ENCODE measurements at places on chromosomes 11 and 22.

- DNase-seq, result no peak
These were observed 42.3 kb upstream of the CLDN5 start for GRCh38 chr22:19566279-19567156.

- DNase-seq, result no peak
These were observed 19.0 kb downstream of the TMEM258 start for GRCh38 chr11:61773356-61773755.

DNA sequence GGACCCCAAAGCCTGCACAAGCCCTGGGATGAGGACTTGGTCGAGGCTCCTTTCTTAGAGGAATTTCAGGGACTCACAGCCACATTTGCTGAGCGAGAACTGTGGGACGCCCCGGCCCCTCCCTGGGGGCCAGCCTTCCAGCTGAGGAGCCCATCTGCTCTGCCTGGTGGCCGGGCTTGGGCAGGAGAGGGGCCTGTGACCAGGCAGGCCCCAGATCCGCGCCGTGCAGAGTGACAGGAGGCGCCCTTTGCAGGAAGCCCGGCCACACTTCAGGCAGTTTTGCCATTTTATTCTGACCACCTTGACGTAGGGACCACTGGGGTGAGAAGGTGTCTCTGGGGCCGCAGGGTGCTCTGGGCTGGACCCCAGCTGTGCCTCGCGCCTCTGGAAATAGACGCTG lies 35.6 kb downstream of the TPCN2 start:
- no peak for DNase-seq

DNA sequence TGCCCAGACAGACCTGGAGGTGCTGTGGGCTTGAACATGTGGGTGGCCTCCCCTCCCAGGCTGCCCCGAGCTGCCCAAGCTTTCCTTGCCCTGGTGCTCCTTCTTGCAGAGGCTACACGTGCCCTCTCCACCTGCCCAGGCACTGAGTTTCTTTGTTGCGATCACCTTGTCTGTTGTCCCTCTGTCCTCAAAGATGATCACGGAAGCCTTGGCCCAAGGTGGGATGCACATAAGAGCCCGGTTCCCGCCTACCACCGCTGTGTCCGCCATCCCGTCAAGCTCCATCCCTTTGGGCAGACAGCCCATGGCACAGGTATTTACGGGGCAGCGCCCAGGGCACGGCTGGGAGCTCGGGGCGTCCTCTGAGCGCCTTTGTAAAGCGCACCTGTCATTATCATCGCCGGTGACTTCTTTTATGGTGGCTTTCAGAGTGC lies 67.5 kb downstream of the MED15 start:
- no peak for DNase-seq

GRCh38 chr11:106821826-106822225 lies 196.4 kb downstream of the GUCY1A2 start:
- DNase-seq, result no peak

- DNase-seq, result no peak
These were observed 256.3 kb downstream of the DDX10 start for GRCh38 chr11:108921211-108921610.

GRCh38 chr11:67345920-67346819 lies 7.2 kb downstream of the POLD4 start:
- DNase-seq, result no peak

- DNase-seq, result no peak
These were observed 12.4 kb downstream of the NRXN2 start for GRCh38 chr11:64710418-64711137.

- peak; percentile 92 for DNase-seq
These were observed 159.2 kb downstream of the MSANTD4 start for GRCh38 chr11:105862736-105863367.

GRCh38 chr11:1532014-1532586 lies 40.0 kb downstream of the DUSP8 start:
- peak; percentile 45 for DNase-seq

GRCh38 chr11:98771791-98772190 lies 249.0 kb upstream of the CNTN5 start:
- no peak for DNase-seq

- peak; percentile 87 for DNase-seq
These were observed 17.5 kb upstream of the ADSL start for GRCh38 chr22:40328546-40329456.

DNA sequence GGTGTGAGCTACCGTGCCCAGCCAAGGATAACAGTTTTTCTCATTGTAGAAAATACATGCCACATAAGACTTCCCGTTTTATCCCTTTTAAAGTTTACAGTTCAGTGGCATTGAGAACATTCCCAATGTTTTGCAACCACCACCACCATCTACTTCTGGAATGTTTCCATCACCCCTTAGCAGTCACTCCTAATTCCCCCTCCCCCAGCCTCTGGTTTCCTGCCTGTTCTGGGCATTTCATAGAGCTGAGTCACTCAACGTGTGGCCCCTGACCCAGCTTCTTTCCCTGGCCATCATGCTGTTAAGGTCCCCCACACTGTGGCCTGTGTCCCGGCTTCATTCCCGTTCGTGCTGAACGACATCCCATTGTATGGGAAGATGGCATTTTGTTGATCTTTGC lies 30.7 kb downstream of the FGF4 start:
- DNase-seq, result no peak

- peak; percentile 61 for DNase-seq
These were observed 226.7 kb upstream of the NARS2 start for GRCh38 chr11:78801161-78801884.

DNA sequence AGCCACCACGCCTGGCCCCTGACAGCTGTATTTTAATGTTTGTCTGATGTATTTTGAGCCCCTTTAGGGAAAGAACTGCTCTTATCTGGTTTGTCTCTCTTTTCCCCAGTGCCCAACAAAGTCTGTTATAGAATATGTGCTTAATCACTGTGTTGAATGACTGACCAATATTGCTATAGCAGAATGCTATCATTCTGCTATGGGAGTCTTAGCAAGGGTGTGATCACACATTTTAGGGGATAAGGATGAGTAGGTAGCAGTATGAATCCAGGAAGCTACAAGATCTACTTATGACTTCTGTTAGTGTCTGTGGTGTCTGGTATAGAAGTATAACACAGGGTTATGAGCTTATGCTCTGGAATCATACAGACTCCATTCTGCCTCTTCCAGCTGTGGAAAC lies 117.5 kb upstream of the RRM1 start:
- DNase-seq, result no peak

GRCh38 chr11:108817976-108818375 lies 153.1 kb downstream of the DDX10 start:
- no peak for DNase-seq

GRCh38 chr11:123494195-123495050 lies 64.4 kb downstream of the GRAMD1B start:
- no peak for DNase-seq

DNA sequence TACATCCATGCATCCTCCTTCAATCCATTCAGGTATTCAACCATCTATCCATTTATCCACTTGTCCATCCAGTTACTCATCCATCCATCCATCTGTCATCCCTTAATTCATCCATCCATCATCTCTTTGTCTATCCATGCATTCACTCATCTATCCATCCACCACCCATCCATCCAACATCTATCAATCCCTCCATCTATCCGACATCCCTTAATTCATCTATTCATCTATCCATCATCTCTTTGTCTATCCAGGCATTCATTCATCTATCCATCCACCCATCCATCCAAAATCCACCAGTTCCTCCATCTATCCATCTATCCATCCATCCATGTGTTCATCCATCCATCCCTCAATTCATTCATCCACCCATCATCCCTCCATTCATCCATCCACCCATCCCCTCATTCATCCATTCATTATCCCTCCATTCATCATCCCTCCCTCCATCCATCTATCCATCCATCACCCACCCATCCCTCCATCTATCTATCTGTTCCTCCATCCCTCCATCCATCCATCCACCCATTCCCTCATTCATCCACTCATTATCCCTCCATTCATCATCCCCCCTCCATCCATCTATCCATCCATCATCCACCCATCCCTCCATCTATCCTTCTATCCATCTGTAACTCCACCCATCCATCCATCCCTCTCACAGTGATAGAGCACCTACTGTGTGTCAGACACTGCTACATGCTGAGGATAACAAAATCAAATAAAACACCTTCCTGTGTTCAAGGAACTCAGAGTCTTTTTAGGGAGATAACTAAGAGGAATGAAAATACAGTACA lies 1.5 kb upstream of the MB start:
- DNase-seq, result no peak

GRCh38 chr11:132408877-132409276 lies 1038.5 kb downstream of the NTM start:
- DNase-seq, result no peak

All from pons (tissue), 1 donor.